ENCODE measurements at places on chromosomes 7 and 10.

GRCh38 chr7:129831424-129832058 lies 121.2 kb downstream of the UBE2H start:
- peaks cover 29% of the 10 kb centered on the region for H3K4me1 ChIP-seq
- peaks cover 12% of the 10 kb centered on the region for H3K36me3 ChIP-seq
- peak; percentile 55 for DNase-seq
- H3K27me3 ChIP-seq = no peaks in the 10 kb centered on the region

DNA sequence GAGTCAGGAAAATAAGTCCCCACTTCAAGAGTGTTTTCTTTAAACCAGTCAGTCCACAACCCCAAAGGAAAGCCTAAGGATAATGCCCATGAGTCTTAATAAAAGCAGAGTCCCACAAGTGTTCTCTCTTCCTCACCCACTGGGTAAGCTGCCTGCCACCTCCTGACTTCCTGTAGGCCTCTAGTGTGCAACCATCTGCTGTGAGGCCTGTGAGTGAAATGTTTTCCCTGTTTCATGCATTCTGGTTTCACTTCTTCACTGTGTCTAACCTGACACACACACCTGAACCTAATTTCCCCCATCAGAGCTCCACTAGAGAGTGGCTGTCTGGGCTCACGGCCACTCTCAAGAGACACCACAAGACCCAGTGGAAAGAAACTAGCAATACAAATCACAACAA lies 38.9 kb upstream of the GDF10 start:
- no peak overlapping the region for H3K27ac ChIP-seq
- DNase-seq = no peak
- no peaks in the 10 kb centered on the region for H3K36me3 ChIP-seq

DNA sequence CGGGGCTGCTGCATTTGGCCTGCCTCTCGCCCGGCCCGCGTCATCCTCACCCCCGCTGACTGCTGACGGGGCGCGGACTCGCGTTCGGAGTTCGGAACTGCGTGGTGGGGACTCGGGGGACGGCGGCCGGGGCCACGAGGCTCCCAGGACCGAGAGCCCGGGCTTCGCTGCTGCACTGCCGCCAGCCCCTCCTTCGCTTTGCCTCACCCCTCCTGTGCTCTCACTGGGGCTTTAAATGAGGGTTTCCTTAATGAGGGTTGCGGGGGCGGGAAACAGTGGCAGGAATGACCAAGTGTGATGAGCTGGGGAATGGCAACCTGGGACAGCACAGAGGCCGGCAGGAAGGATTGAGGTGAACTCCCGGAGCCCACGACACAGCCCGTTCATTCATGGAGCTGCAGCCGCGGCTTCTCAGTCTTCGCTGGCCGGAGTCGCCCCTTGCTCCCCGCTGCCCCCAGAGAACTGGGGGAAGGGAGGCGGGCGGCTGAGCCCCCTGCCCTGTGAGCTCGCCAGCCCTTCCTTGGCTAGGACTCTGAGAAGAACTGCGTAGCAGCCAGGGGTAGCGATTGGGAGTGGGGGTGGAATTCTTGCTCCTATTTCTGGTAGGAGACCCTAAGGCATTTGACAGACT lies 1.5 kb upstream of the LRRC4 start:
- no peaks in the 10 kb centered on the region for H3K27me3 ChIP-seq
- H3K36me3 ChIP-seq = peaks cover 19% of the 10 kb centered on the region
- peaks cover 39% of the 10 kb centered on the region for H3K4me1 ChIP-seq

GRCh38 chr7:2387897-2388636 lies 15.3 kb upstream of the CHST12 start:
- H3K27ac ChIP-seq = peak overlapping the region; percentile 33
- peaks cover 34% of the 10 kb centered on the region for H3K36me3 ChIP-seq
- no peak overlapping the region for H3K4me3 ChIP-seq
- no peaks in the 10 kb centered on the region for H3K27me3 ChIP-seq
- DNase-seq = no peak

GRCh38 chr7:4436361-4436895 lies 245.7 kb upstream of the FOXK1 start:
- DNase-seq = no peak
- no peak overlapping the region for H3K4me3 ChIP-seq
- no peaks in the 10 kb centered on the region for H3K4me1 ChIP-seq
- H3K27ac ChIP-seq = no peak overlapping the region
- no peaks in the 10 kb centered on the region for H3K27me3 ChIP-seq
- H3K36me3 ChIP-seq = no peaks in the 10 kb centered on the region

- H3K36me3 ChIP-seq = no peaks in the 10 kb centered on the region
- H3K4me1 ChIP-seq = no peaks in the 10 kb centered on the region
- H3K27ac ChIP-seq = no peak overlapping the region
- H3K27me3 ChIP-seq = no peaks in the 10 kb centered on the region
- H3K4me3 ChIP-seq = no peak overlapping the region
Measured at GRCh38 chr10:85976267-85976793, 390.3 kb downstream of the GRID1 start.

DNA sequence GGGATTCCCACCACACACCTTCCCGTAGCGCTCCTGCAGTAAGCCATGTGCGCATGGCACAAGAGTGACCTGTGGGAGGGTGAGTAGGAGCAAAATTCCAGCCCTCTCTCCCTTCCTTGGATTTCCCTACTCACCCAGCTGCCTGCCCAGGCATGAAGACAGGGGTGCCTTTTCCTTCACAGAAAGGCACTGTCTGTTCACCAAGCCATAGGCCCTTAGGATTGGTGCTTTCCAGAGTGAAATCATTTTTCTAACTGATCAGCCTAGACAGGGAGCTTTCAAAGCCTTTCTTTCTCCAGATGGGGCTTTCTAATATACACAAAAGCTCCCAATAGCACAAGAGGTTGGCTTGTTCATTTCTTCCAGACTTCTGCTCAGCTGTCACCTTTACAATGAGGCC lies 79.7 kb downstream of the CTTNBP2 start:
- no peaks in the 10 kb centered on the region for H3K27me3 ChIP-seq
- no peak overlapping the region for H3K27ac ChIP-seq
- H3K4me1 ChIP-seq = peaks cover 3% of the 10 kb centered on the region

DNA sequence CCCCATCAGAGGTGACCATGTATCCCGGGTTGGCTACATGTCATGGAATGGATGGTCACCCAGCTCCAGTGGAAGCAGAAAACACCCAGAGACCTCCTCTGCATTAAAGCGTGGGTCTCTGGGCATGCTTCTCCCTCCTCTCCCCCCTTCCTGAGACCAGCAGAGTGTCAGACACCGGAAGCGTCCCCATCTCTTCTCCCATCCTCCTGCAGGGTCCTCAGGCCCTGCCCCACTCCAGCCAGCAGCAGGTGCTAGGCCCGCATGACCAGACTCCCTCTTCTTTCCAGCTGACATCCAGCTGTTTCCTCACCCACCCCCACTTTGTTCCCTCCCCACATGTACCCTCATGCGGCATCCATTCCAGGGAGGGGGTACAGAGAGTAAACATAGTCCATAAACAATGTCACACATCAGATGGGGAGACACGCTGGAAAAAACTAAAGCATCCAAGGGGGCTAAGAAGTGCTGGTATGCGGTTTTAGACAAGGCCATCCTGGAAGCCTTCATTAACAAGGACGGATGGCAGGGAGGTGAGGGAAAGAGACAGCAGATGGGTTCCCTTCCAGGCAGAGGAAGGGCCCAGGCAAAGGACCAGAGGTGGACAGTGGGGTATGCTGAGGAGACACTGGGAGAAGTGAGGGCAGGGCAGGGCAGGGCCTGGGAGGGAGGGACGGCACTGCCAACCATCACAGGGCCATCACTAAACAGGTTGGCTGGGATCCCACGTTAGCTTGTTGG lies 12.5 kb upstream of the SLC18A3 start:
- no peaks in the 10 kb centered on the region for H3K36me3 ChIP-seq
- peaks cover 21% of the 10 kb centered on the region for H3K27me3 ChIP-seq
- DNase-seq = no peak
- H3K4me1 ChIP-seq = no peaks in the 10 kb centered on the region
- H3K4me3 ChIP-seq = no peak overlapping the region

DNA sequence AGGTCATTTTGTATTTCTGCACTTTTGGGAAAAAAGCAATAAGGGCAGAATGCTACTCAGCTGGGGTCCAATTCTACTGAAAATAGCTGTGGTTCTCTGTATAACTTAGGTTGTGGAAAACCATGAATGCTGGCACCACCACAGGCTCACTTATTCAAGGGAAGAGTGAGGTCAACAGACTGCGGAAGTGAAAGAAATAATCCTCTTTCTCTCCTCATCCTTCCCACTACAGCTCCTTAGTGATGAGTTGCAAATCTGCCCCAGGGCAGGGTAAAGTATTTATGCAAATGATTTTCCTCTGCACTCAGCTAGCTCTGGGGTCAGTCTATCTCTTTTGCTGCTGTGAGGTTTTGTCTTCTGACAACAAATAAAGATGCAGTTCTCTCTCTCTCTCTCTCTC lies 74.1 kb upstream of the PTPRZ1 start:
- H3K4me3 ChIP-seq = no peak overlapping the region
- no peaks in the 10 kb centered on the region for H3K4me1 ChIP-seq

GRCh38 chr7:155336812-155337602 lies 39.3 kb downstream of the INSIG1 start:
- no peak overlapping the region for H3K4me3 ChIP-seq
- no peak for DNase-seq
- no peaks in the 10 kb centered on the region for H3K27me3 ChIP-seq

GRCh38 chr7:18125476-18125875 lies 97.8 kb upstream of the PRPS1L1 start:
- H3K4me3 ChIP-seq = no peak overlapping the region
- no peak for DNase-seq
- H3K36me3 ChIP-seq = no peaks in the 10 kb centered on the region
- no peaks in the 10 kb centered on the region for H3K4me1 ChIP-seq
- H3K27me3 ChIP-seq = no peaks in the 10 kb centered on the region

DNA sequence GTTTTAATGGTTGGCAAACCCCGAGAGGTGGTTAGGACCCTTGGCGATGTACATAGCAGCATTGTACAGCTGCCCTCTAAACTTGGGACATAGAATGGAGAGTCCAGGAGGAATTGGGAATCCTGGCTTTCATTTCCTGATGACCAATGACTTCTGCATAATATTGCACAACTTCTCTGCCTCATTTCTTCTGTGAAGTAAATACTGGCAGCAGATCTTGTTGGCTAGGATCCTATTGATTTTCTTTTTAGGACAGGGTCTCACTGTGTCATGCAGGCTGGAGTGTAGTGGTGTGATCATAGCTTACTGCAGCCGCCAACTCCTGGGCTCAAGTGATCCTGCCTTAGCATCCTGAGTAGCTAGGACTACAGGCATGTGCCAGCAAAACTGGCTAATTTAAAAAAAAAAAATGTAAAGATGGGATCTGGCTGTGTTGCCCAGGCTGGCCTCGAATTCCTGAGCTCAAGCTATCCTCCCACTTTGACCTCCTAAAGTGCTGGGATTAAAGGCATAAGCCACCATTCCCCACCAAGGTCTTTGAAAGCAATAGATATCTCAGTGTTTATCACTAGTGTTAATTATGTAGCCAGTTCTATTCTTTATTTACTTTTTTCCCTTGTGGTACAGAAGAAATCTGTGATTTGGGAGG lies 58.1 kb downstream of the PODXL start:
- H3K4me3 ChIP-seq = no peak overlapping the region
- peaks cover 12% of the 10 kb centered on the region for H3K4me1 ChIP-seq
- H3K27ac ChIP-seq = no peak overlapping the region
- peaks cover 11% of the 10 kb centered on the region for H3K36me3 ChIP-seq
- no peak for DNase-seq

- DNase-seq = no peak
- peaks cover 10% of the 10 kb centered on the region for H3K4me1 ChIP-seq
- H3K27me3 ChIP-seq = no peaks in the 10 kb centered on the region
Measured at GRCh38 chr7:139687980-139688632, 89.7 kb downstream of the HIPK2 start.

DNA sequence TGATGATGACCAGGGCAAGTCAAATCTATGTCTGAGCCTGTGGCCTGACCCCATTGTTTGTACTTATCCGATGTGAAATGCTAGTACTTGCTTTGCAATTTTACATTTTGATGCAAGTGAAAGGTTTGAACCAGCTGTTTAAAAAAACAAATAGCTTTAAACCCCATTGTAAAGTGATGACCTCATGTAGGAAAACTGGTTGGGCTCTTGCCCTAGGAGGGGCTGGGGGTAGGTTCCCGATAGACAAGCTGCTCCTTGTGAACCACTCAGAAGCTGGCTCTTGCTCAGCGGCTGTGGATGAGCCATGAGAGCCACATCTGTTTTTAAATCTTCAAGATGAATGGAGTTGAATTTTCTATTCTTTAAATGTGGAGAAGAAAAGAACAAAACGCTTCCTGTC lies 185.3 kb downstream of the WDR11 start:
- H3K36me3 ChIP-seq = no peaks in the 10 kb centered on the region
- no peaks in the 10 kb centered on the region for H3K4me1 ChIP-seq
- no peak for DNase-seq

DNA sequence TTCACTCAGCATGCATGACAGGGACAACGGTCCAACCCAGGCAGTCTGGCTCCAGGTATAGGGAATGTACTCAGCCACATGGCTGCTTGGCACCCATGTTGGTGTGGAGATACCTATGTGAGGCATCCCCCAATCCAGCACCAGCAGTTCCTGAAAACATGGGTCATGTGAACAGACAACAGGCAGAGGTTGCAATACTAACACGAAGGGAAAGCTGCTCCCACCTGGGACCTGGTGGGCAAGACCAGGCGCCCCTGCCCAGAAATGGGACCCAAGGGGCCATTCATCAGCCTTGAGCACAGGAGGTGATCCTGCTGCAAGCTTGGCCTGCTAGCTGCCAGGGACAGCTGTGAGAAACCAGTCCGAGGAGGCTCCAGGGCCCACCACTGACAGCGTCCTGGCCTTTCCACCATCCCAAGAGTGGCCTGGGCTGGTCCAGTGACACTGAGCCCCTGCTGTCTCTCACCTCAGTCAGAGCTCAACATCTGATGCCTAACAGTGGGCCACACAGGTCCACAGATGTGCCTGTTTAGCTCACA lies 142.3 kb downstream of the ARHGAP22 start:
- H3K27ac ChIP-seq = no peak overlapping the region
- peaks cover 10% of the 10 kb centered on the region for H3K36me3 ChIP-seq

DNA sequence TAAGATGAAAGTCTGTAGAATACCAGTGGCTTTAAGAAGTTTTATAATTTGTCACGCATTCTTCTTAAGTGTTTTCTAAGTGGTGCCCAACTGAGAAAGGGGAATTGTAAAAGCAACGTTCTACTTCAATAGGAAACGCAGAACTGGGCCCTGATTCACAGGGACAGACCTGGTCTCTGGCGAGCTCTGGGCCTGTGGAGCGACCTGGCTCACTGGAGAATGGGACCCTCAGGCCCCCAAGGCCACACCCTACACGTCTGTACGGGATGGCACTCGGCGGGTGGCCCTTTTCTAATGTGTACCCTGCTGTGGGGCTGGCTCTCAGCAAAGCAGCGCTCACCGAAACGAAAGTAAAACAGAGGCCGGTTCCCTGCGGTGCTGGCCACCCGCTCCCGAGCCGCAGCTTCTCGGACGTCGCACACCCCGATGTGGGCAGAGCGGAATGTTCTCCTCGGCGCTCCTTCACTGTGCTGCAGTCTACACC lies 205.0 kb downstream of the DIP2C start:
- DNase-seq = no peak
- H3K4me3 ChIP-seq = peak overlapping the region; percentile 41
- no peaks in the 10 kb centered on the region for H3K27me3 ChIP-seq
- peaks cover 72% of the 10 kb centered on the region for H3K4me1 ChIP-seq
- H3K36me3 ChIP-seq = peaks cover 42% of the 10 kb centered on the region

GRCh38 chr7:10696064-10696463 lies 277.6 kb upstream of the PHF14 start:
- no peaks in the 10 kb centered on the region for H3K36me3 ChIP-seq
- no peaks in the 10 kb centered on the region for H3K4me1 ChIP-seq
- no peak overlapping the region for H3K4me3 ChIP-seq
- H3K27ac ChIP-seq = no peak overlapping the region

Measured in spinal cord (tissue), 10 donors.